ENCODE measurements at places on chromosomes 16 and 17.

GRCh38 chr17:42669977-42670788, 6.6 kb downstream of the PLEKHH3 start:
- no peak for DNase-seq

DNA sequence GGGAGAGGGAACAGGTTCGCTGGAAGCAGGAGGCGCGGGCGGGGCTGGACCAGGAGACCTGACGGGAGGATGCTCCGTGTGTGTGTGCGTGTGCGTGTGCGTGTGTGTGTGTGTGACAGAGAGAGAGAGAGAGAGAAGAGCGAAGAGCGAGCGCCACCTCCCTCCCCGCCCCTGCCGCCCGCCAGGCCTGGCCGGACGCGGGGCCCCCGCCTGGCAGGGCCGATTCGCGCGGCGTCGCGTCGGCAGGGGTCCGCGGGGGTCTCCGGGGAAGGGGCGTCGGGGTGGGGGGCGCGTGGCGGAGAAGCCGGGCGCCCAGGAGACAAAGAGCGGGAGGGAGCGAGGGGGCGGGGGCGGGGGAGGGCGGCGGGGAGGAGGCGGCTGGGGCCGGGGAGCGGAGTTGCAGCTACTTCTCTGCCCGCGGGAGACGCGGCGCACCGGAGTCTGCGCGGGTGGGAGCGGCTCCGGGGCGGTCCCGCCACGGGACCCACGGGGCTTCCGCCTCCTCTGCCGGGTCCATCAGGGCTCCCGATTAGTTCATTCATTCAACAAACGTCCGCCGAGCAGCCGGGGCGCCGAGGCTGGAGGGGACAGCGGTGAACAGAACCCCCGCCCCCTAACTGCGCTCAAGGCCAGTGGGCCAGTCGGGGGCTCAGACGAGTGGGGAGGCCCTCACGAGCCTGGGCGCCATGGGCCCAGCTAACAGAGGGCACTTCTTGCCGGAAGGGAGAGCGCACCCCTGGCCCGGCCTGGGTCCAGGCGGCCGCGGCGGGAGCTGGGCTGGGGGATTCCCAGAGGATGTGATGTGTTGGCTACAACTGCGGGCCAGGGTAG, at the start of gene SAMD14:
Gene SAMD14 (minus strand): TSS at position 433 of the 831 bp plus-strand sequence. CDS start 5,201 bp downstream, outside the sequence.
- DNase-seq, result peak; percentile 77

GRCh38 chr16:11161974-11162373, 94.0 kb downstream of the SOCS1 start:
- no peak for DNase-seq

- DNase-seq, result peak; percentile 97
These were observed 25.8 kb upstream of the ABCC3 start for GRCh38 chr17:50608700-50609379.

DNA sequence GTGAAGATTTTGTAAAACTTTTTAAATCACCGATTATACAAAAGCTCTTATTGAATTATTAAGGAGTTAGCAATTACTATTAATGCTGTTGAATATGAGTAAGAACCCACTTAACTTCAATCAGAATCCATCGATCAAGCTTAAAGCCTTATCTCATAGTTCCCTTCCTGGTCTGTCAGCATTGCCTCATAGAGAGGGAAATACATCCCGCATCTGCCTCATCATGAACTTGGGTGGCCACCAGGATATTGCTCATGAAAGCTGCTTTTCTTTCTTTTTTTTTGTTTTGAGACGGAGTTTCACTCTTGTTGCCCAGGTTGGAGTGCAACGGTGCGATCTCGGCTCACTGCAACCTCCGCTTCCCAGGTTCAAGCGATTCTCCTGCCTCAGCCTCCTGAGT, 66.7 kb downstream of the PIGL start:
- no peak for DNase-seq

- DNase-seq, result peak; percentile 91
These were observed 25.8 kb downstream of the ABR start for GRCh38 chr17:1153795-1154546.

- DNase-seq, result peak; percentile 27
These were observed 4.9 kb downstream of the PRCD start for GRCh38 chr17:76544546-76545365.

DNA sequence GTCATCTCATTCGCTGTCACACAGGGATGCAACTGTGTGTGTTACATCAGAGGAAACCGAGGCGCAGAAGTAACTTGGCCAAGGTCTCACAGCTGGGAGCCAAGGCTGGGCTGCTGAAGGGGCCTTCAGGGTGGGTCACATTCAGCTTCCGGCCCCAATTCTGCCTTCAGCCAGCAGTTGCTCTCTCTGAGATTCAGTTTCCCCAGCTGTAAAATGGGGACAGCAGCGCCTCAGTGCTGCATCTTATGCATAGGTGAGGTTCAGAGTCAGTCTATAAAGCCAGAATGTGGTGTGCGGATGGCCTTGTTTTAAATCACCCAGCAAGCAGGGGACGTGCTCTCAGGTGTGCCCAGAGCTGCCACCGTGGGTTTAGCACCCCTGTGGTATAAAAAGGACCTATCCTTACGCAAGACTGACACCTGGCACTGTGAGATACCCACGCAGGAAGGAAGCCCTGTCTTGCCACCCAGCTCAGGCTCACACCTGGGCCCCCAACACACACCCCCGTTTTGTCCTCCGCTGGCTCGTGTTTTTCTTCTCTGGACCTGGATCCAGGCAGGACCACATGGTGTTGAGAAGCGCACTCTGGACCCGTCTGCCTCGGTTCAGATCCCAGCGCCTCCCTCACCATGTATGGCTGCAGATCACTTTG, 94.6 kb upstream of the GSE1 start:
- no peak for DNase-seq

DNA sequence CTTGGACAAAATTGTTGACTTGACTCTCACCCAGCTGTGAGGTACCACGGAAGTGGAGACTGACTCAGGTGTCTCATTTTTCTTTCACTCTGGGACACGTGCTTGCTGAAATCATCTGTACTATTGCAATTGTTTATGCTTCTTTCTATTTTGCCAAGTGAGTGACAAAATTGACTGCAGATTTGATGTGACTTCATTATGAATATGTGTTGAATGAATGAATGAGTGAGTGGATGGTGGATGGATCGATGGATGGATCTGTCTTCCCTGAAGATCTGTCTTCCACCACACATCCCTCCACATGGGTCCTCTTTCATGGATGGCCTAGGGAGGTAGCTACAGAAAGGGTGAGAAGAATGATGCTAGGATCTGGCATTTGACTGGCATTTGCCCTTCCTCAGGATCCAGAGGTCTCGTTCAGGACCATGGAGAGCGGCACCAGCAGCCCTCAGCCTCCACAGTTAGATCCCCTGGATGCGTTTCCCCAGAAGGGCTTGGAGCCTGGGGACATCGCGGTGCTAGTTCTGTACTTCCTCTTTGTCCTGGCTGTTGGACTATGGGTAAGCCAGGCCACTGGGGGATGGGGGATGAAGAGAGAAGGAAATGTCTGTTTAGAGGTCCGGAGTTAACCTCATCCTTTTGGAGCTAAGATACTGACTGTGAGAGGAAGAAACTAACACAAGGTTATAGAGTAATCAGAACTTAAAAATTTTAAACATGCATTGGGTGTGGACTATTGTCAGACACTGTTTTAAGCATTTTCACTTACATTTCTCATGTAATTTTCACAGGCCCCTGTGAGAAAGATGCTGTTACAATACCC, 12.7 kb downstream of the SLC5A11 start:
- DNase-seq, result peak; percentile 30

GRCh38 chr17:30349252-30349651, 15.4 kb upstream of the TMIGD1 start:
- DNase-seq, result no peak

DNA sequence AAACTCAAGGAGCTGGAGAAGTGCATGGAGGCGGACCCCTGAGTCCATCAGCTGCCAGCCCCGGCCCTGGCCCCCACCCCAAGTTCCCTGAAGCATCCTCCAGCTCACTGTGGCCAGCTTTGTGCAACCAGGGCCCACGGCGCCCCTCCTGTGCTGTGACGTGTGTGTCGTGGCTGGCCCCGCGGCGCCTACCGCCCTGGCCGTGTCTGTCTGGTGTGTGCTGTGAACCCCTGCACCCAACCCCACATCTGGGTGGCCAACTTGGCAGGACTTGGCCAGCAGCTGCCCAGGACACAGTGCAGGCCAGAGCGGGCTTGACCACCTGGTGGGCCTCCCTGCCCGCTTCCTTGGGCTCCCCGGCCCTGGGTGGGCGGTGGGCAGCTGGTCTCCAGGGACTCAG, 3.2 kb downstream of the TSR3 start:
- DNase-seq, result no peak

- DNase-seq, result peak; percentile 32
These were observed 3.4 kb downstream of the MTSS2 start for GRCh38 chr16:70682239-70683145.

GRCh38 chr17:29219378-29220047, 27.1 kb upstream of the CRYBA1 start:
- DNase-seq, result peak; percentile 82

- DNase-seq, result no peak
These were observed 83.4 kb downstream of the GAS7 start for GRCh38 chr17:10114931-10115535.

DNA sequence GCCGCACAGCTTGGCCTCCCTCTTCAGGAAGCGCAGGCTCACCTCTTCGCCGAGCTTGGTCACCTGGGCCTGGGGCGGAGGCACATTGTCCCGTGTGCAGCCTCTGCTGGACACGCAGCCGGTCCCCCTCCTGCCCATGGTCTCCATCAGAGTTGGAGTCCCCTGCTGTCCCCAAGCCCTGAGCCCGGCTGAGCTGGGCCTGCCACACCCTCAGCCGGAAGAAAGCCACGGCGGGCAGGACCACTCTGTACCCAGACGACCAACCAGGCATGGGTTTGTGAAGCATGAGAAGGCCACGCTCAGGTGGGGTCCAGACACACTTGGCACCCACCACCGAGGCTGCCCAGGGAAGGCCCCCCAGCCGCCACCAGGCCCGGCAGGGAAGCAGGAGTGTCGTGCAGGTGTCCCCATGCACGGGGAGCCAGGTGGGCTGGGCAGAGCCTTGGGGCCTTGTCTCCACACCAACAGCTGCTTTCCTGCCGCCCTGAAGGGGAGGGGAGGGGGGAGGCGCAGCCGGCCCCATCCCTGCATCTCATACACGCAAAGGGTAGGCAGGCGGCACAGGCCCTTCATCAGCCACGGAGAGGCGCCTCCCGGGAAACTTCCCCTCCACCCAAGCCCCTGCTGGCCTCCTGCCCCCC, 5.2 kb downstream of the CCDC154 start:
- peak; percentile 89 for DNase-seq

- DNase-seq, result no peak
These were observed 2.1 kb downstream of the FAM20A start for GRCh38 chr17:68599091-68599490.

GRCh38 chr17:17492571-17492970, 3.6 kb downstream of the RASD1 start:
- no peak for DNase-seq

GRCh38 chr16:65099607-65100006, 22.3 kb downstream of the CDH11 start:
- DNase-seq, result no peak

DNA sequence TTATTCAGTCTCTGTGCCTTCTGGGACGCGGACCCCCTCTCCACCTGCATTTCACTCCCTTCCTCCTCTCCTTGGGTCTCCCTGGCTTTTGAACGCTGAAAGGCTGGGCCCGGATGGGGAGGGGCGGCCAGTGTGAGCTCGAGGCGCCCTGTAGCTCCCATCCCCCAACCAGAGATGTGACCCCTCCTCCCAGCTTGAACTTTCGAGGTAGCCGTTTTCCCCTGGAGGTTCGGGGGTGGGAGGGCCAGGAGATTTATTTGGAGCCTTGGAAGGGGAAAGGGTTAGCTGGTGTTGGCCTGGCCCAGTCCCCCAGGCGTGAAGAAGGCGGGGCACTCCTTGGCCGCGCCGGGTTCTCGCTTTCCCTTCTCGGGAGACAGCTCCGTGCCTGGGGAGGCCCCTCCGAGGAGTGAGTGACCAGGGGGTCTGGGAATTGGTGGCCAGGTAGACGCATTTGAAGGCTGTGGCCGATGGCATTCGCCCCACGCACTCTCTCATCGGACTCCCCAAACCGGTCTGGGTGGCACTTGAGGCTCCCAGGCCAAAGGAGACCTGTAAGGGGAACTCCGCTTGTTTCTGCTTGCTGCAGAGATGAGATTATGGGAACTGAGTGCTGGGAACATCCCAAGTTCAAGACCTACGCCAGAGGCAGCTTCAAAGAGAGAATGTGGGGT, 942 bp downstream of the LDAF1 start:
- peak; percentile 74 for DNase-seq

- DNase-seq, result no peak
These were observed 18.0 kb downstream of the CA5A start for GRCh38 chr16:87918338-87918737.

GRCh38 chr16:48076455-48077012, 79.3 kb downstream of the ABCC12 start:
- DNase-seq, result no peak

DNA sequence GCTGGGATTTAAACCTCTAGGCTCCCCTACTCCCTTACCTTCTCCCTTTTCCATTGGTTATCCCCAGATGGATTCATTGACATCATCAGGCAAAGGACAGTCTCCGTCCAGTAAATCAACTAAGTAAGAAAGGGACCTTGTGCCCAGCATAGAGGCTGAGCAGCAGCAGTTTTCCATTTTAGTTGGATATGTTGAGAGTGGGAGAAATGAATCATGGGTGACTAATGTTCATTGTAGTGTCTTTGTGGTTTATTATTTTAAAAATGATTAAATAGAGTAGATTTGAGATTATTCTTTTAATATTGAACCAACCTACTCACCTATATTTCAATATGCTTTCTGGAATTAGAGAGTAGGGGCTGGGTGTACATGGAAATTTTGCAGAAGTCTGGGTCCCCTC, 99.4 kb upstream of the CACNG3 start:
- no peak for DNase-seq
